ENCODE measurements at places on chromosomes 7 and 10. TPM values are rescaled to one million over a fixed set of nuclear protein-coding genes. Genes with fewer than 3 reads are reported as not detected.

DNA sequence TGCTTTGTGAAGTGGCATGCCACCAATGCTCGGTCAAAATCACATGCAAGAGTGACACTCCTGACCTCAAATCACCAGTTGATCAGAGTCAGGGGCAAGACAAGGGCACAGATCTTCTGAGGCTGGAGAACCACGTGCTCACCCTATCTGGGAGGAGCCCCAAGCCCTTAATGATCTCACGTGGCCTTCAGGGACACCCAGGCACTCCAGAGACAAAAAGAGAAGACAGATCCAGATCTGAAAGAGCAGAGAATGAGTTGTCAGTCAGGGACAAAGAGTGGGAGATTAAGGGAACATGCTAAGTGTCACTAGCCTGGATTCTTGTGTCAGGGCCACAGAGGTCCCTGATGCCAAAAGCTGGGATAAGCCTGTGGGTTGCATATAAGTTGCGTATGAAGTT lies 134.3 kb downstream of the PLXNA4 start:
- no peak for DNase-seq

- no peak for DNase-seq
These were observed 184.6 kb downstream of the SNX10 start for GRCh38 chr7:26476271-26476670.

DNA sequence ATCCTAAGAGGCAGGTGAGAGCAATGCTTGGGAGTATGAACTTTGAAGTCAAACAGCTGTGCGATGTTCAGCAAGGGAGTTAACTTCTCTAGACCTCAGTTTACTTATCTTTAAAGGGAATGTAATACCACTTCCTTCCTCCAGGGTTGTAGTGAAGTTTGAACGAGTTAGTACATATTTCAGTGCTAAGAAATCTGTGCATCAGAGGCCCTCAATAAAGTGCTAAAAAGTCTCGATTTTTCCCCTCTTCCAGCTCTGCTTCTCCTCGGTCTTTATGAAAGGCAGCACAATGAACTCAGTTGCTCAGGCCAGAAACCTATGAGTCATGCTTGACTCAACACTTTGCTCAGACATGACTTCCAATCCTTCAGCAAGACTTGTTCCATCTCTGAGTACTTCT lies 418.9 kb downstream of the MDFIC start:
- no peak for DNase-seq

DNA sequence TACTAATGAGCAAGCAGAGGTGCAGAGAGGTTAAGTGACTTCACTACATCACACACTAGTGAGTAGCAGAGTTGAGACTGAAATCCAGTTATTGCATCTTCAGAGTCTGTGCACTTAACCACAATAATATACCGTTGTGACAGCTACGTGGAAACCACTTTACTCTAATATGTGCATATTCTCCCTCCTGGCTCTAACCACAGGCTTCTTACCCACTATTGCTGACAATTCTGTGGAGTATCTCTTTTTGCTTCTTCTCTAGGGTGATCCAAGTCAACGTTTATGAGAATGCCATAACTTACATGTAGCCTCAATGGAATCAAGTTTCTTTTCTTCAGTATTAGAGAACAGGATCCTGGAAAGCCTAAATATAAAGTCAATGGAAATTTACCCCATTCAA lies 64.2 kb upstream of the MEOX2 start:
- no peak for DNase-seq

ANKRD1 gene
- total RNA-seq: 0.32 TPM

ZNF736 gene
- 28.8 TPM for total RNA-seq

Measured in spleen (tissue), 13 donors.